ENCODE measurements at places on chromosomes 16 and 17.

- peak; percentile 41 for DNase-seq
Measured at GRCh38 chr16:46629331-46630219, 8.4 kb upstream of the SHCBP1 start.

DNA sequence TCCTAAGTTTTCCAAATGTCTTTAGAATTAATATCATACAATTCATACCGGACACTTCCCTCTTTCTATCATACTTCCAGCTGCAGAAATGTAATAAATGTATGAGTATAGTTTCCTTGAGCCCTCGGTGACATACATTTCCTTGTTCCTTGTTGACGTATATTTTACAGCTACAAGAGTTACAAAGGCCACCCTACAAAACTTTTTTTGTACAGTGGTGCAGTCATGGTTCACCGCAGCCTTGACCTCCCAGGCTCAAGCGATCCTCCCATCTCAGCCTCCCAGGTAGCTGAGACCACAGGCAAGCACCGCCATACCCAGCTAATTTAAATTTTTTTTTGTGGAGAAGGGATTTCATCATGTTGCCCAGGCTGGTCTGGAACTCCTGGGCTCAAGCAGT lies 7.2 kb upstream of the DUS1L start:
- DNase-seq, result no peak

- no peak for DNase-seq
Measured at GRCh38 chr16:26158142-26158759, 466.5 kb downstream of the HS3ST4 start.

DNA sequence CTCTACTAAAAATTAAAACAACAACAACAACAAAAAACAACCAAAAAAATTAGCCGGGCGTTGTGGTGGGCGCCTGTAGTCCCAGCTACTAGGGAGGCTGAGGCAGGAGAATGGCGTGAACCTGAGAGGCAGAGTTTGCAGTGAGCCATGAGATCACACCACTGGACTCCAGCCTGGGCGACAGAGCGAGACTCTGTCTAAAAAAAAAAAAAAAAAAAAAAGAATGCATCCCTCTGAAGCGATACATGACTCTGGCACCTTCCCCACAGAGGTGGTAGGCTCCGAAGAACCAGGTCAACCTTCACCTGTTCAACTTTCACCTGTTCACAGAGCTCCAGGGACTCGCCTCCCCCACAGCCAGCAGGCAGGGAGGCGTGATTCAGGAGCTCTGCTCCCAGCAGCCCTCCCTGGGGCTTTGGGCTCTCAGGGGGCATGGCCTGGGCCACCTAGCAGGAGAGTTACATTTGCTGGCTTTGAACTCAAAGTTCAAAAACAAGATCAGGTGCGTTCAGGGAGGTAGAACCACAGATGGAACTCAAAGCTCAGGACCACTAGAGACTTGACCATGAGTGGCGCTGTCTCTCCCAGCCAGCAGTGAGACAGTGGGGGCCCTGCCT lies 5.6 kb downstream of the VAC14 start:
- no peak for DNase-seq

DNA sequence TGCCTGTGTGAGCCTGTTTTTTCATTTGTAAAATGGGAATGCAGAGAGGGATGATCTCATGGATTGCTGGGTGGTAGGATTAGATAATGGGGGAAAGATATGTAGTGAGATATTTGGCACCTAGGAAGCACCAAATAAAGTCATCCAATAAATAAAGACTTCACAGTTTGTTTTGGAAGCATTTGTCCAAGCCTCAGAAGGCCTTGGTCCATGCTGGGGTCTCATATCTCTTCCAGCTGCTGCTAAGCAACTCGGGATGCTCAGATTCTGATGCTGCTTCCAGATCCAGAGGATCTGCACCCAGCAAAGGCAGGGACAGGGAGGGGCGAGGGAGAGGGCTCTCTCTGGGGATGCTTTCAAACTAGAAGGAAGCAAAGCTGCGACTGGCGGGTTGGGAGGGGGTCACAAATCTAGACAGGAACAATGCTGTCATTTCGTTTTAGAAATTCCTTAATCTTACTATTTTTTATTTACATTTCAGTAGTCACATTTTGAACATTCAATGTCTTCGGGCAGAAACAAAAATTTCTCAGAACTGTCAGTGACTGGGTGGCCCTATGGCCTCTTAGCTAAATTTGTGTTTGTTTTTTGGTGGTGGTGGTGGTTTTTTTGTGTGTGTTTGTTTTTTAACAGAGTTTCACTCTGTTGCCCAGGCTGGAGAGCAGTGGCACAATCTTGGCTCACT lies 114.9 kb upstream of the CDH5 start:
- no peak for DNase-seq

DNA sequence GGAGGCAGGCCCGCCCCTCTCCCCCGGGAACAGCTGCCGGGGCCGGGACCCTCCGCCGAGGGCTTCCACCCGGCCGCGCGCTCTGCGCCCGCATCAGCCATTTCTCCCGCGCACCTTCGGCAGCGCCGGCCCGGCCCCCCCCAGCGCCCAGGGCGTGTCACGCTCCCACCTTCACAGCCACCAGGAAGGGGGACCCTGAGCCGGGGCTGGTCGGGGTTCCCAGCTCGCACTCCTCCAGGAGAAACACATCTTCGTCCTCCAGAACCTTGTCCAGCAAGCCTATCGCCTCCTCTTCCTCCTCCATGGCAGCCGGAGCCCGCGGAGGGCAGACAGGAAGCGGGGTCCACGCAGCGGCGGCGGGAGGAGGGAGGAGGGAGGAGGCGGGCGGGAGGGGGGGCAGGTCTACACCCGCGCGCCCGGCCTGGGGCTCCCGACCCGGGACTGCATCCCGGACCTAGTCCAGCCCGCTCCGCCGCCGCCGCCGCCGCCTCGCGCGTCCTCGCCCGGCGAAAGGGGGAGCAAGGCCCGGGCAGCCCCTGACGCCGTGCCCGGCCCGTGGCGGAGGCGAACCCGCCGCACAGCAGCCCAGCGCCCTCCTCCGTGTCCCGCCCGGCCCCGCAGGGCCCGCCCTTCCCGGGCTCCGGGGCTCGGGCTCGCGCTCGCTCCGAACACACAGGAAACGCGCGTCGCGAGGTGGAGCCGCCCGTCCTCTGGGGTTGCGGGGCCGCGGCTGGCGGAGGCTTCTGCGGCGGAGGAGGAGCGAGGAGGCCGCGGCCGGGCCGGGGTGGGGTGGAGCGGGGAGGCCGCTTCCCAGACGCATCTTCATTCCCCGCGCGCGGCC lies 70.8 kb downstream of the ABR start:
- peak; percentile 62 for DNase-seq

DNA sequence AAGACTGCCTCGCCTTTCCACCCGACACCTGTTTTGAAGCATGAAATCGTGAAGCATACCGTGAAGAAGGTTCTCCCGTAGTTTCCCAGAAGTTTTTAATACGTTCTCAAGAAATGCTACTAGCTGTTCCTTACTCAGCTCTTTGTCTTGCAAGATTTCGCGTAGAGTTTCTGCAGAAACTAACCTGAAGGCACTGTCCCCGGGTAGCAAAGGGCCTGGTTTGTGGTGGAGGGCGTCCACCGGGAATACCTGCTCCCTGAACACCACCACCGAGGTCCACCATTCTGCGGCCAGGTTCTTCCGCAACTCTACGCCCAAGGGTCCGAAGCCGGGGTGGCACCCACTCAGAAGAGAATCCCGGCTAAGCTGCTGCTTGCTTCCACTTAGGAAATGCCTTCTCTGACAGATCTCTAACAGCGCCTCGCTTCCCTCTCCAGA lies 487 bp downstream of the POLG2 start:
- DNase-seq, result no peak

DNA sequence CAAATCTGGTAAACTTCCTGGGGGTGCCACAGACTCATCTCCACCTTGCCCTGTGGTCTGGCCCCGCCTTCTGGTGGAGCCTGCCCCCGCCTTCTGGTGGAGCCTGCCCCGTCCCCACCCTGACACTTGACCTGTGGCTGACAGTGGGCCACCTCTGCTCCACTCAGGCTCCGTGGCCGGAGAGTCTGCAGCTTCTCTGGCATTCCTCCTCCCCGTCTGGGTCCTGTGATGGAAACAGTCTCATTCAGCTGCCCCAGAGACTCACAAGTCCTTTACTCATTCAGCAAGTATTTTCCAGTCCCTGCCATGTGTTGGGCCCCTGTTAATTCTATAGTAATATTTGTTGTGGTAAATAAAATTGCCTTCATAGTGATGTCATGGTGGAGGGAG lies 21.0 kb upstream of the G6PC1 start:
- DNase-seq, result no peak

- no peak for DNase-seq
Measured at GRCh38 chr17:7577327-7578199, 1.9 kb upstream of the CD68 start.

- no peak for DNase-seq
Measured at GRCh38 chr16:70777973-70778406, 23.0 kb downstream of the VAC14 start.

GRCh38 chr17:45276031-45276430 lies 14.1 kb upstream of the SPATA32 start:
- DNase-seq, result no peak

GRCh38 chr16:49748322-49748721 lies 107.6 kb downstream of the ZNF423 start:
- no peak for DNase-seq

DNA sequence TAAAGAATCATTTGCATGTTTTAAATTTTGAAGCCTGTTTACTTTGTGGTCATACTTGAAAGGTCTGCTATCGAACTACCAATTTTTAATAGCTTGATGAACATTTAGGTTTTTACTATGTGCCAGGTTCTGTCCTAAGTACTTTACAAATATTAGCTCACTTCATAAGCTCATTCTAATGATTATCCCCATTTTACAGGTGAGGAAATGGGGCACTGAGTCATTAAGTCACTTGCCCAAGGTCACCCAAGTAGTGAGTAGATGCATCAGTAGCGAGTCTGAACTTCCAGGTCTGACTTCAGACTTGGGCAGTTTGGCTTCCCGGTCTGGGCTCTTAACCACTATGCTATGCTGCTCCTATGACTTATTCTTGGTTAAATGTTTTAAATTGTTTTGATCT lies 4.0 kb downstream of the NDEL1 start:
- DNase-seq, result no peak

DNA sequence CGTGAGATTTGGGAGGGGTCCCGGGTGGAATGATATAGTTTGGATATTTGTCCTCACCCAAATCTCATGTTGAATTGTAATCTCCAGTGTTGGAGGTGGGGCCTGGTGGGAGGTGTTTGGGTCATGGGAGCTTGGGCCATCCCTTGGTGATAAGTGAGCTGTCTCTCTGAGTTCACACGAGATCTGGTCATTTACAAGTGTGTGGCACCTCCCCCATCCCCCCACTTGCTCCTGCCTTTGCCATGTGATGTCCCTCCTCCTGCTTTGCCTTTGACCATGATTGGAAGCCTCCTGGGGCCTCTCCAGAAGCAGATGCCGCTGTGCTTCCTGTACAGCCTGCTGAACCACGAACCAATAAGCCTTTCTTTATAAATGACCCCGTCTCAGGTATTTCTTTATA lies 21.3 kb upstream of the BAIAP2 start:
- DNase-seq, result no peak

DNA sequence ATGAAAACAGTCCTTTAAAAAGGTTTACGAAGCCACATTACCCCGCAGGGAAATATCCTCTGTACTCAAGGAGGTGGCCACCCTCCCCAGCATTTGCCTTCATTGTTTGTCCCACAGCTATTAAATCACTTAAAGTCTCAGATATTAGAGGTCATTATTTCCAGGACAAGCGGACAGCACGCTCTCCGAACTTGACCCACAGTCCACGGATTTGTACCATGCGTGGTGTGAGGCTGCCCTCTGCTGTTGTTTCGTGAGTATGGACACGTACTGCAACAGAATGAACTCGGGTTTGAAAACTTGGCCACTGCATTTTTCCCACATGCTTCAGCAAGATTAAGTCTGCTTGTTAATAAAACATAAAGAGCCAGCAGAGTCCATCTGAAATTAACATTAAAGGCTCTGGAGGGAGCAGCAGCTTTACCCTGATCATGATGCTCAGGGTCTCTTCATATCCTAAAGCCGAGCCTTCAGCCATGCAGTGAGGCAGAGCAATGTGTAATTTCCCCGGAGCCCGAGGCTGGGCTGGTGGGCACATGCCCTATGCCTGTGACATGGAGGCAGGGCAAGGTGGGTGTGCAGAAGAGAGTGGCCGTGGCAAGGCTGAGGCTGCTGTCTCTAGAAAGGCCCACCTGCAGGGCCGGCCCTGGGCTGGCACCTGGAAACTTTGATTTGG lies 19.7 kb downstream of the MEAK7 start:
- peak; percentile 73 for DNase-seq

- no peak for DNase-seq
Measured at GRCh38 chr17:69908626-69909368, 166.2 kb upstream of the KCNJ16 start.

GRCh38 chr17:77323413-77324171 lies 182.8 kb downstream of the SEC14L1 start:
- DNase-seq, result peak; percentile 49

- DNase-seq, result no peak
Measured at GRCh38 chr17:27423651-27424050, 32.6 kb upstream of the KSR1 start.

- peak; percentile 42 for DNase-seq
Measured at GRCh38 chr17:76481071-76481655, 13.8 kb downstream of the AANAT start.

DNA sequence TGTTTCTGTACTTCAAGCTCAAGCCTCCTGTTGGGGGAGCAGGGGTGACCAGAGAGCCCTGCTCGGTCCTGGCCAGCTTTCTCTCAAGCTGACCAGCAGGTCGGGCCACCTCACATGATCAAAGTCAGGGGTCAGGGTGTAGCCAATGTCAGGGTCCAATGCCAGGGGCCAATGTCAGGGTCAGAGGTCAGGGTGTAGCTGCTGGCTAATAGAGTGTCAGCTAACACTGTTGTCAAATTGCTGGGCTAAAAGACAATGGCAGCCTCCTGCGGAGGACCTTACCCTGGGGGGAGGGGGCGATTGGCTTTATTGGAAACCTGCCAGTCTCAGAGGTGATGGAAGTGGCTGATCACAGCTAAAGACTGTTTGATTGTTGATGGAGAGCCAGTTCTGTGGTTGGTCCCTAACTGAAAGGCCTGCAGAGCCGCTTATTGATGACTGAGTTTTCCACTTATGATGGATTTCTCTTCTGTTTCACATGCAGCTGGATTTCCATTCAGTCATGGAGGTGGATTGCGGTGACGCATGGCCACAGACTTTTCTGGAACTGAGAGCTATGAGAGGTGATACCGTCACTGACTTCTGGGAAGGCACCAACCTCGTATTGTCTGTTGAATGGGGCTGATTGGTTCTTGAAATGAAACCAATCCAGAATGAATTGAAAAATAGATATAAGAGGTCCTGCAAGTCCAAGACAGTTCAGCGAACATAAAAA lies 97.4 kb upstream of the ZFHX3 start:
- no peak for DNase-seq

DNA sequence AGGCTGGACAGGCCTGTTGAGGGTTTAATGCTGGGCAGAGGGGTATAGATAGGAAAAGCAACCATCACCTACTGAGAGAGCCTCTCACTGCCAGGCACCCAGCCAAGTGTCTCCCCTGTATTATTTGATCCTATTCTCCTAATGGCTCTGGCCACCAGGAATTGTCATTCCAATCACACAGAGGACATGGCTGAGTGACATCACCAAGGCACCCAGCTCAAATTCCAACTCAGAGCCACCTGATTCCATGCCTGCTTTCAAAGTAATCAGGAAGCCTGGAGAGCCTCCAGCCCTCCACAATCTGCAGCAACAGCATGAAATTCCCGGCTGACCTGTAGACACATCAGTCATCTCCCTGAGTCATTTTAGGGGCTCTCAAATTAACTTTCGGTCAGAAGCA lies 368.9 kb upstream of the C16orf82 start:
- no peak for DNase-seq

- no peak for DNase-seq
Measured at GRCh38 chr17:7667656-7668406, 17.1 kb downstream of the ATP1B2 start.

GRCh38 chr17:82274134-82275020 lies 877 bp upstream of the CSNK1D start:
- DNase-seq, result no peak
